ENCODE measurements at places on chromosomes 4 and X.

DNA sequence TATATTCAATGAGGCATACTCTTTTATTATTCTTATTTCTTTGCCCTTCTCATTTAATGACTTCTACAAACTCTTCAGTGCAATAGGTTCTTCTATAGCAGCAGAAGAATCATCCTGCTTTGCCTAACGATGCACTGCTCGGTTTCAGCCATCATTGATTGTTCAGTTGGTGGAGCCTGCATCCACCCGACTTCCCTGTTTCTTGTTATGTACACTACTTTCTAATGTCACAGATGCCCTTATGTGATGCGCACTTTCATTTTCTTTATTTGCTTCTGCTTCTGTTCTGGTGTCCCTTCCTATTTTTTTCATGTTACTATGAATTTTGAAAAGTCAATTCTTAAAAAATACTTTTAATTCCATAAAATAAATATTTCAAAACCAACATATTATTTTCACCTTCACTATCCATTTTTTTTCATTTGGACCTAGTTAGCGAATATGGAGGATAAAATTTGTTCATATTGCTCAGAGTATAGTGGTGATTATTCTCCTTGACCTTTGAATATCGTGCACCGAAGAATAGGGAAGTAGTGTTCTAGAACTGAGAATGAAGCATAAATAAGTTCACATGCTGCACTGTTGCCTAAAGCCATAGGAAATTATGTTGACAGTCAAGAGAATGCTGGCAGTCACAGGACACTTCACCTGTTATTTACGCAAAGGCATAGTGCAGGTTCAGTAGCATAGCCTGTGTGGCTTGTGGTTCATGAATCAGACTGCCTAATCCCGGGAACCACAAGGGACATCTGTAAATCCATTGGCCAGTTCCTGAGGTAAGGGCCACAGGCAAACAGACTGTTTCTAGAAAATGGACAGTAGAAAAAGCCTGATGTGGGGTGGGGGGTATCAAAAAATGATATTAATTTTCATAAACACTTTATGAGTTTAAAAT lies 21.3 kb upstream of the SFRP2 start:
- DNase-seq: peak; percentile 35

- DNase-seq: peak; percentile 15
These were observed 1056.0 kb upstream of the SLIT2 start for GRCh38 chr4:19195696-19196095.

GRCh38 chr4:93947286-93947685 lies 118.7 kb downstream of the ATOH1 start:
- no peak for DNase-seq

GRCh38 chr4:122604146-122604545 lies 16.7 kb downstream of the IL21 start:
- DNase-seq: no peak

GRCh38 chr4:180581061-180581460 lies 1662.1 kb upstream of the TENM3 start:
- DNase-seq: no peak

DNA sequence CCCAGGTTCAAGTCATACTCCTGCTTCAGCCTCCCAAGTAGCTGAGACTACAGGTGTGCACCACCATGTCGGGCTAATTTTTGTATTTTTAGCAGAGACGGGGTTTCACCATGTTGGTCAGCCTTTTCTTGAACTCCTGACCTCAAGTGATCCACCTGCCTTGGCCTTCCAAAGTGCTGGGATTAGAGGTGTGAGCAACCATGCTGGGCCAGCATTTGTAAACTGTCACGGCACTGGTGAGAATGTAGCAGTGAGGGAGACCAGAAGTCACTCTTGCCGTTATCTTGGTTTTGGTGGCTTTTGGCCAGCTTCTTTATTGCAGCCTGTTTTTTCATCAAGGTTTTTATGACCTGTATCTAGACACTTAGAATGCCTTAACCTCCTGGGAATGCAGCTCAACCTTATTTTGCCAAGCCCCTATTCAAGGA lies 22.4 kb downstream of the PCDH18 start:
- peak; percentile 18 for DNase-seq

GRCh38 chr4:154606728-154607723 lies 5.4 kb downstream of the FGG start:
- DNase-seq: peak; percentile 11

DNA sequence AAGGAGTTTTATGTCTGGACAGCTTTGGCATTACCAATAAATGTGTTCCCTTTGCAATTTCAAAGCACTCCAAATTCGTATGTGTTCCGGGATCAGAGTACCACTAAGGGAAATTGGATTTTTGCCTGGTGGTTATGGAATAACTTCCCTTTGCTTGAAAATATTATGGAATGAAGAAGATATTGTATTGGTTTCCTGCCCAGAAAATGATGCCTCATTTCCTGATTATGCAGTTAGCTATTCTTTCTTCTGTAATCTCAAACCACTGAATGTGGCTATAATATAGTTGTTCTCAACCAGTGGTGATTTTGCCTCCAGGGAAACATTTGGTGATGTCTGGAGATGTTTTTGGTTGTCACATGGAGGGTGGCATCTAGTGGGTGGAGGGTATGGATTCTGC lies 142.9 kb downstream of the PCDH7 start:
- no peak for DNase-seq

DNA sequence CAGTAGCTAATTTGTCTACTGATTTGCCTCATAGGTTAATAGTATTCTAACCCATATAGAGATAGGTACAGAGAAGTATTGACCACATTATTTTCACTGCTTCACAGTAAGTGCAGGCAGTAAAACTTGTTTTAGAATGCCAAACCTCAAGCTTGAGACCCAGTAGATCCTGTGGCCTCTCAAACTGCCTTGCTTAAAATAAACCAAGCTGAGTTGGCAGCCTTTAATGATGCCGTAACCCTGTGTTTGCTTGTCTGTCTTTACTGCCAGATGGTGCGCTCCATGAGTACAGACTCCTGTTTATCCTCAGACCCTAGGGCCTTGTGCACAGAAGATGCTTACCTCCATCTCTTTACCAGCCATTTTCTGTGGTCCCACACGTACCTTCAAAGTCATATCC lies 50.8 kb downstream of the ANXA3 start:
- no peak for DNase-seq

- DNase-seq: peak; percentile 79
These were observed 23.3 kb upstream of the MGST2 start for GRCh38 chr4:139642364-139642763.

DNA sequence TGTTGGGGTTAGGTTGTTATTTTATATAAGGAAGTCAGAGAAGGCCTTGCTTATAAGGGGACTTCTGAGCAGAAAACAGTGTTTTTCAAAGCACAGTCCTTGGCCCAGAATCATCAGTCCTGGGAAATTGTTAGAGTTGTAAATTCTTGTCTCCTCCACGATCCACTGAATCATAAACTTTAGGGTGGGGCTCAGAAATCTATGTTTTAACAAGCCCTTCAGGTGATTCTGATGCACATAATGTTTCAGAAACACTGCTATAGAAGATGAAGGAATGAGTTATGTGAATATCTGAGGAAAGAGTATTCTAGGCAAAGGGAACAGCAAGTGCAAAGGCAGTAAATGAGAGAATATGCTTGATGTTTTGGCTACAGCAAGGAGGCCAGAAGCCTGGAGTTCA lies 121.8 kb downstream of the COL4A6 start:
- no peak for DNase-seq

- DNase-seq: no peak
These were observed 1.3 kb downstream of the HTR2C start for GRCh38 chrX:114584983-114585842.

GRCh38 chrX:119417842-119418241 lies 18.7 kb downstream of the SLC25A43 start:
- no peak for DNase-seq

GRCh38 chr4:17323554-17324385 lies 188.1 kb downstream of the QDPR start:
- no peak for DNase-seq

DNA sequence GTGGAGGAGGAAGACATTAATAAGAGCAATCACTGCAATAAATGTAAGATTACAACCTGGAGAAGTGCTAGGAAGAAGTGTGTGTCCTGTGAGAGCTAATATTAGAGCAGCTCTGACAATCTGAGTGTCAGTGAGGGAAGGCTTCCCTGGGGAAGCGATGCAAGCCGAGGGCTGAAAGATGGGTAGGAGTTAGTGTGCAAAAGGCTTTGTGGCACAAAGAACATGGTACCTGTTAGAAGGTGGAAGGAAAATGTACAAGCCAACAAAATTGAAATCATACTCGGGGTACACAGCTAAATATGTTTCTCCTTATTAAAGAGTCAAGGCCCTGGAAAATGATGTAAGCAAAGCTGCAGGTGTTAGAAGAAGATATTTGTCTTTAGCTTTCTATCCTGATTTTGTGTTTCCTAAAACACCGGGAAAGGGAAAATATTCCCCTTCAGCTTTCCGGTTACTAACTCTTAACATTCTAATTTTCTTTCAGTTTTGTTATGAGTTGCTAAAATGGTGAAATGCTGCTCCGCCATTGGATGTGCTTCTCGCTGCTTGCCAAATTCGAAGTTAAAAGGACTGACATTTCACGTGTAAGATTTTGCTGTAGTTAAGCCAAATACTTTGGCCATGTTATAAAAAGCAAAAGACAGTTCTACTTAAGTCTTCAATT lies 808 bp downstream of the THAP6 start:
- DNase-seq: no peak

DNA sequence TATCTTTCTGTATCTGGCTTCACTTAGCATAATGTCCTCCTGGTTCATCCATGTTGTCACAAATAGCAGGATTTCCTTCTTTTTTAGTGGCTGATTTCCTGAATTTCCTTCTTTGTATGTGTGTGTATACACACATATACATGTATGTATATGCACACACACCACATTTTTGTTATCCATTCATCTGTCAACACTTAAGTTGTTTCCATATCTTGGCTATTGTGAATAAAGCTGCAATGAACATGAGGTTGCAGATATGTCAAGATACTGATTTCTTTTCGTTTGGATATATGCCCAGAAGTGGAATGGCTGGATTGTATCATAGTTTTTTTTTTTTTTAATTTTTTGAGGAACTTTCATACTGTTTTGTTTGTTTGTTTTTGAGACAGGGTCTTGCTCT lies 76.2 kb downstream of the WNK3 start:
- no peak for DNase-seq

GRCh38 chr4:176824645-176825366 lies 32.1 kb upstream of the VEGFC start:
- no peak for DNase-seq

GRCh38 chr4:78720994-78721677 lies 55.0 kb upstream of the BMP2K start:
- no peak for DNase-seq

- peak; percentile 5 for DNase-seq
These were observed 271.5 kb downstream of the NR3C2 start for GRCh38 chr4:148170408-148171365.

GRCh38 chrX:44106864-44107263 lies 133.7 kb upstream of the NDP start:
- no peak for DNase-seq

DNA sequence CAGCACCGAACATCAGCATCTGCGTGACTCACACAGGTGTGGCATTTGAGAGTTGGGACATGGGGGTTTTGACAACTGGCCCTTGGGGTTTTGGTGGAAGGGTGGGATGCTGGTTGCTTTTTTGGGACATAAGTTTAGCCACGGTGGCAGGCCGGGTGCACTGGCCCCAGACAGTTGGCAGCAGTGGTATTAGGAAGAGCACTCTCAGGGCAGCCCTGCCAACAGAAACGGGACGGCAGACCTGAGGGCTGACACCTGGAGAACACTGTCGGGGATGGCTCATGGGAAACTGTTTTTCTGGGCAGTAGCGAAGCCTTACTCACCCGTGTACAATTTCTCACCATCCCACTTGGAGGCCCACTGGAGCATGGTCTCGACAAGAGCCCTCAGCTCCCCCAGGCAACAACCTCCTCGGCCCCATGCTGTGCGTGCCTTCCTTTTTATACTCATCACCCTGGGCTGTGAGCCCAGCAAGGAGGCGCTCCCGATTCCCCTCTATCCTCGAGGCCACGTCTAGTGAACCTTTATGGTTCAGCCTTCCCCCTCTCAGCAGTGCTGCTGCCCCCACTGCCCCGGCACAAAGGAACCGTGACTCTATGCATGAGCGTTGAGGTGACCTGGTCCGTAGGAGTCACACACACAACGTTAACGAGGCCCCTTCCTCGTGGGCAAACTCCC lies 30.6 kb downstream of the WDR1 start:
- no peak for DNase-seq

GRCh38 chrX:2972391-2972790 lies 34.0 kb upstream of the ARSH start:
- no peak for DNase-seq

DNA sequence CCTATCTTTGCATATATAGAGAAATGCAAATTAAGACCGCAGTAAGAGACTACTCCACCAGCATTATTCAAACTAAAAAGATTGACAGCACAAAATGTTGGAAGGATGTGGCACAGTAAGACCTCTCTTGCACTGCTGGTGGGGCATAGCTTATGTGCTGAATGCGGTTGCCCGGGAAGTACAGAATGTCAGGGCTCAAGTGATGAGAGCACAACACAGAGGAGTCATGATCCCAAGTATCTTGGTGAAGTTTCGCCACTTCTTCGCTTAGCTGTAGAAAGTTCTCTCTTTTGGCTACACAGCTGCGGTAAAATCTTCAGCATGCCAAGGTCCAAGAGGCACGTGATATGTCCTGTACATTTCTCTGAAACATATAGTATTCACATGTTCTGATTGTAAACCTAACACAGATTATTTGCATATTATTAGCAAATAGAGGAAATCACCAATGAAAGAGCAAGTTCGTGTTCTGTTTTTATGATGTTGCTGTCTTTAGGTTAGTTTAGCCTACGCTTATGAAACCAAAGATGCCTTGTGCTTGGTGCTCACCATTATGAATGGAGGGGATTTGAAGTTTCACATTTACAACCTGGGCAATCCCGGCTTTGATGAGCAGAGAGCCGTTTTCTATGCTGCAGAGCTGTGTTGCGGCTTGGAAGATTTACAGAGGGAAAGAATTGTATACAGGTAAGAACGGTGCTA lies 55.0 kb downstream of the HTT-AS start:
- no peak for DNase-seq

All from renal cortical epithelial cell (primary cell).